ENCODE measurements at places on chromosomes 1 and 21. TPM values are rescaled to one million over a fixed set of nuclear protein-coding genes. Genes with fewer than 3 reads are reported as not detected.

FCRL4 gene
- total RNA-seq = not detected

ALX3 gene
- not detected for total RNA-seq

CRYAA gene
- not detected for total RNA-seq

OR2M3 gene
- not detected for total RNA-seq

SPRR2F gene
- total RNA-seq = not detected

TNFSF4 gene
- 5.3 TPM for total RNA-seq

GJB5 gene
- total RNA-seq = not detected

RAP1GAP gene
- 0.36 TPM for total RNA-seq

LEPR gene
- total RNA-seq = 15.7 TPM

BRINP3 gene
- 0.32 TPM for total RNA-seq

OR2G6 gene
- not detected for total RNA-seq

GJA8 gene
- total RNA-seq = not detected

UBE4B gene
- total RNA-seq = 24.9 TPM

PRSS38 gene
- total RNA-seq = not detected

SPRR1A gene
- not detected for total RNA-seq

CELA2A gene
- total RNA-seq = not detected

ETV3L gene
- not detected for total RNA-seq

CLCNKB gene
- total RNA-seq = not detected

CXADR gene
- total RNA-seq = 2.4 TPM

OXCT2 gene
- 2.4 TPM for total RNA-seq

PLA2G2F gene
- total RNA-seq = not detected

AK4 gene
- total RNA-seq = 95.0 TPM

KIF17 gene
- total RNA-seq = 0.81 TPM

BCL2L15 gene
- not detected for total RNA-seq

FALEC gene
- total RNA-seq = not detected

PTPN22 gene
- total RNA-seq = not detected

ENSA gene
- 207 TPM for total RNA-seq

USH2A gene
- total RNA-seq = not detected

ERICH3 gene
- total RNA-seq = not detected

LRRC8D gene
- total RNA-seq = 48.7 TPM
